COLO829 (cell line): ENCODE measurements at places on chromosomes 16 and 17.

DNA sequence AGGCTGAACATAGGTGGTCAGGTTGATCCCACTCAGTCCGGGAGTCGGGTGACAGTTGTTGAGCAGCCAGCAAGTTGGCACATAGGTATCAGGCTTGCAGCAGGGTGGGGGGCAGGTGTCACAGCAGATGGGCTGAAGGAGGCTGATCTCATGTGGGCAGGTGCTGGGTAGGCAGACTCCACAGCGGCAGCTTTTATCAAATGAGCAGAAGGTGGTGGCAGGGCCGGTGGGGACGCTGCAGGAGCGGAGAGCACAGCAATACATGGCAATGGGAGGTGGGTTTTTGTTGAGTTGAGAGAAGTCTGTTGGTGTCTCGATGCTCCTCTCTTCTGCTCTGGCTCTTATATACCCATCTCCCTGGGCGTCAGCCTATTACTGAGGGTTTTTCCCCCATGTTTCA, at the start of gene KRTAP3-1:
TSS of gene KRTAP3-1 (minus strand) at position 318 of the 400 bp plus-strand sequence. CDS start at position 264, 54 bp downstream.
- DNase-seq: no peak

GRCh38 chr17:33730131-33730530, 437.0 kb upstream of the ASIC2 start:
- DNase-seq: no peak

DNA sequence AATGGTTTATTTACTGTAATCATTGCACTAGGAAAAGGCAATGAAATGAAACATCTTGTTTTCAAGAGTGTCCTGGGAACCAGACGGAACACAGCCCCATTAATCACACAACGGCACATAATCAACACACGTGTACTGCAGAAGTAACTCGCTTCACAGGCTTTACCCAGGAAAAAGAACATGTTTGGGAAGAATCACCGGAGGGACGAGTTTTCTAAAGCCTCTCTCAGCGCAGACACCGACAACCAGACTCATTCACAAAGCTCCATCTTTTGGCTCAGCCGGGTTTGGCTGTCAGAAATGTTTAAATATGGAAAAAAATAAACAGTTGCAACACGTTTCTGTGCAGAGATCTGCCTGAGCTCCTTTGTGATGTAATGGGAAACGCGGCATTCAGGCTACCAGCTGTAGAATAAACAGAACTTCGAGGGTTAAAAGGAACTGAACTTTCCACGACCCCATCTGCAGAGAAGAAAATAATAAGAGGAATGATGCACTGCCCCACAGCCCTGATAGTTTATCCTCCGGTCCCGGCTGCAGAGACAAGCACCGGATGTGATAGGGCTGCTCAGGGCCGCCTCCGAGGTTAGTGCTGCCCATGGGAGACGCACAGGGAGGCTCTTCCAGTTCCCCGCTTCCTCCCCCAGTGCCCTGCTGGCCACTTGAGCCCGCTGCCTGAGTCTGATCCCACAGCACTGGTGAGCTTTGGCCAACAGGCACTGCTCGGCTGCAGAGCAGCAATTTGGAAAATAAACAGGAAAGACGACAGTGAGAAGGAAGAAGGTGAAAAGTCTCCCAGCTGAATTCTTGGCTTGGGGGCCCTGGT, 119.8 kb downstream of the HIC1 start:
- DNase-seq: peak; percentile 35

DNA sequence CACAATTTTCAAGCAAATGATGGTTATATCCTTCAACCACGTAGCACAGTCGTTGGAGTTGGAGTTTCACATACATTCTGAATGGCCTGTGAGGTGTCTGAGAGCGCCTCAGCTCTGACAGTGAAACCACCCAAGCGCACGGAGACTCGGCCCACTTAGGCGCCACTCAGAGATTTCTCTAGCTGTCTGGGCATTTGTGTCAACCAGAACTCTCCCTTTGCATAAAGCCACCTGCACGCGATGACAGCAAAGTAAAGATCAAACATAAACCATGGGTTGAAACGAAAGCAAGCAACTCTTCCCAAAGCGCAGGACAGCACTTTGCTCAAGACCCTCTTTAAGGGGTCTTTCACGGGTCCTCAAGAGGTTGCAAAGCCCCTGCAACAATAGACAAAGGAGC, 533 bp downstream of the SLC6A4 start:
- no peak for DNase-seq

DNA sequence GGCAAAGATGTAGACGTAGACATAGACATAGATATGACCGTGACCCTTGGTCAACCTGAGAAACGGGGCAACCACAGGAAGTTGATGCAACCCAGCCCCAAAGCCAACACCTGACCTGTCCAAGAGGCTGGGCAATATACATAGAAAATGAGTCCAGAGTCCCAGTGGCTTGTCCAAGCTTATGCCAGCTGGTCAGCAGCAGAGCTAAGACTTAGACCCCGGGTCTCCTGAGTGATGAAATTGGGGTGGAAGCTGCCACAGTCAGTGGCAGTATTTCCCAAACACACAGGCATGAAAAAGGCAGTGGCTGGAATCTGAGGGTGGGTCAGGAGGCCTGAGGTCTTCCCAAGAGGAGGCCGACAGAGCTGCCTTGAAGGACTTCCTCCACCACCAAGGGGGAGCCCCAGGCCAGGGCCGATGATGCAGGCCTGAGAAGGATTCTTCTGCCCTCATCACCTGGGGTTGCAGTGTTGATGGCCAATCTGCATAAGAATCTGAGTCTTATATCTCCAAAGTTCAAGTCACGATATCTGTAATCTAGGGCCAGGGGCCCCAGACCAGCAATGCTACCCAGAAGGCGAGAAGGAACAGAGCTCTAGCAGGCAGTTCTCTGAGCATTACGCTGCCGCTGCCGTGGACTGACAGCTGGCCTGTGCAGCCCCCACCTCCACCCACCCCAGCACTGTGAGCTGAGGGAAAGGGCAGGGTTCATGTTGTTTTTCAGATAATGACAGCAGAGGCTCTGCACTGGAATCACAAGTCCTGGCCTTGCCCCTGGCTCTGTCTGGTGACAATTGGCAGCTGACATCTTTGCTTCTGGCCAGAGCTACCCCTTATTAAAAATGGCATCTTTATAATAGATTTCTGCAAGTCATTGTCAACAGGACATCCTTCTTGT, 72.7 kb downstream of the GNAO1 start:
- DNase-seq: no peak

- DNase-seq: no peak
Observed at GRCh38 chr16:30525844-30526136, 576 bp downstream of the ZNF768 start.

DNA sequence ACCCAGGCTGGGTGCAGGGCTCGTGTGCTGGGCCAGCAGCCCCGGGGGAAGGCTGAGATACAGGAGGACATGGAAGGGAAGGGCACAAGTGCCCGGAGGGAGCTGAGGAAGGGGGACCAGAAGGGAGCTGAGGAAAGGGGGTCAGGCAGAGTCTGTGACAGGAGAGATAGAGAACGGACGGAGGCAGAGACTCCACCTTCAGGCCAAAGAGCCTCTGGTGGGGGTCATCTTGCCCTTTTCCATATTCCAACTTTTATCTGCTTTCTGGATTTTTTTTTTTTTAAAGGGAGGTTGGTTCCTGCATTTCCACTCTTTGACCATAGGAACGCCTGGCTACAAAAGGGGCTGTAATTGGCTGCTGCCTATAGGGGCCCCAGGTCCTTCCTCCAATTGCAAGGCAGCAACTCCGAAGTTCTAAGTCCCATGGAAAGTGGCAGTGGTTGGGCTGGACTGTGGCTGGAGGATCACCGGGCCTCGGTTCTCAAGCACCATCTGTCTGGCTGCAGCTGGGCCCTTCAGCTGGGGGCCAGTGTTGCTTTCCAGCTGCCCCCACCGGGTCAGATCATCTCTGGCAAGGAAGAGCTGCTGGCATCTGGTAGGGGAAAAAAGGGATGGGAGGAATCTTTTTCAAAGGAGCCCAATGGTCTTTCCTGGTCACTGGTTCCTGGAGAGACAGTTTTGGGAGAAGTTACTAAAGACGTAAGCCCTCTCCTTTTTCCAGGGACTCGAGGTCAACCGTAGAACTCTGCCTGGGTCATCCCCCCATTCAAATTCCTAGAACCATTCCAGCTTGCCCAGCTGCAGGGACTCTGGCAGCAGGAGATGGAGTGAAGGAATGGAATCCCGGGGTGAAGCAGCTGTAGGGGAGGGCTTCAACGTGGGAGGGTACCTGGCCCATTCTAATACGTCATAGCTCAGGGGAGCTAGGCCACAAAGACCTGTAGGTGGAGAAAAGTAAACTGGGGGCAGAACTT, 13.1 kb upstream of the MRPS23 start:
- no peak for DNase-seq

DNA sequence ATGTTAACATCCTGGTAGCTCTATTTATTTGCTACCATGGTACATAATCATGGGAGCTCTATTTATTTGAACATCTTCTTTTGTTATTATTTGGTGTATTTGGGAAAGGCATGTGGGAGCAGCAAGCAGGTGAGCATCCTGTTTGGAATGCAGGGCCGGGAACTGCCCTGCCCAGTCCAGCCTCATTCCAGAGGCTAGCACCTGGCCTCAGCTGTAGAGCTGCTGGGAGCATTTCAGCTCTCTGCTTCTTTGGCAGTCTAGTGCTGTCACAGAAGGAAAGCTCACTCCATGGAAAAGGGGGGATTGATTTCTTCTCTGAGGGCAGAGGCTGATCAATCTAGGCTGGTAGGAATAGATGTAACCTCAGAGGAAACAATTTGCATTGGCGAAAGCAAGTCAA, 112.5 kb downstream of the WWOX start:
- DNase-seq: no peak

DNA sequence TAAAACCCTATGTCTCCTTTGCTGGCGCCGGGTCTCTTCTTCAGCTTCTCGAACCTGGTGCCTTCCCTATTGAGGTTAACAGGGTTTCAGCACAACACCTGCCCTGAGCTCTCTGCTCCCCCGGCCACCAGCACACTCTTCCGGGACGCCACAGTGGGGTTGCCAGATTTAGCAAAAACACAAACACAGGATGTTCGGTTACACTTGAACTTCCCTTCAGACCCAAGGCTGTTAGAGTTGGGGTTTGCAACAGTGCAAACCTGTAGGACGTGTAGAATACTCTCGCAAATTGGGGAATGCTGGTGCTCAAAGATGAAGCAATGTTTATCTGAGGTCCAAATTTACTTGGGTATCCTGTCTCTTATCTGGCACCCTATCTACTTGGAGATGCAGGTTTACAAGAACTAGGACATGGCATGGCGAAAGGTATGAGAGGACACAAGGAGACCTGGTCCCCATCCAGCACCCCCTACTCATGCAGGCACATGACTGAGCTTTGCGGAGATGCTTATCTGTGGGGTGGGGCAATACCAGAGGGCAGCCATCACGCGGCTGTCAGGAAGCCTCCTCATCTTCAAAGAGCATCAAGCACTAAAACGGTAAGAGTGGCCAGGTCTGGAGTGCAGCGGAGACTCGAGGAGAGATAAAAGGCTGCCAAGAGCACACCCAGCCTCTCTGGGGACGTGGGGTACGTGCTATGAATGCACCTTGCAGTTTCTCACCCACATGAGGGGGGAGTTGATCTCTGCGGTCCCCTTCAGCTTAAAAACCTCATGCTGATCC, 52.8 kb downstream of the SDK2 start:
- no peak for DNase-seq

DNA sequence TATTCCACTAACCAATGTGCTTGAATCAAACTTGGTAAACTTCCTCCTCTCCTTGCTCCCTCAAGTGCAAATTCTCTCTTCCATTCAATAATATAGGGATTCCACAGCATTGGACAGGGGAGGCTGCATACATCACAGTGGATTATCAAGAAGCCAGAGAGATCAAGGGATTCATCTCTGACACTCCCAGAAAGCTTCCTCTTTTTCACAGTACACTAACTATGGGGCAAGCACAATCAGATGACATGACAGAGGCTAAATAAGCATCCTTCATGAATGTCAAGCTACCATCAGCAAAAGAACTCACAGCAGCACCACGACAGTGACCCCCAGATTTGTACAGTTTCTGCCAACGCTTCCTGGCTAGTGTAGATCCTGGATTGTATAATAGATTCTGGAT, 178.4 kb upstream of the C17orf78 start:
- DNase-seq: no peak
